ENCODE measurements at places on chromosomes 12 and 14. TPM values are rescaled to one million over a fixed set of nuclear protein-coding genes. Genes with fewer than 3 reads are reported as not detected.

- no peak for DNase-seq
These were observed 8.4 kb upstream of the CNPY2 start for GRCh38 chr12:56324206-56324605.

- peak; percentile 93 for DNase-seq
These were observed 12.7 kb downstream of the LTBP2 start for GRCh38 chr14:74599321-74599761.

GRCh38 chr12:88365403-88365802 lies 214.9 kb downstream of the KITLG start:
- DNase-seq = no peak

GRCh38 chr12:68056300-68056699 lies 67.1 kb downstream of the IFNG-AS1 start:
- DNase-seq = no peak

- no peak for DNase-seq
These were observed 114.7 kb downstream of the PRMT8 start for GRCh38 chr12:3605692-3606091.

GRCh38 chr12:56773113-56773512 lies 10.0 kb downstream of the HSD17B6 start:
- no peak for DNase-seq

DNA sequence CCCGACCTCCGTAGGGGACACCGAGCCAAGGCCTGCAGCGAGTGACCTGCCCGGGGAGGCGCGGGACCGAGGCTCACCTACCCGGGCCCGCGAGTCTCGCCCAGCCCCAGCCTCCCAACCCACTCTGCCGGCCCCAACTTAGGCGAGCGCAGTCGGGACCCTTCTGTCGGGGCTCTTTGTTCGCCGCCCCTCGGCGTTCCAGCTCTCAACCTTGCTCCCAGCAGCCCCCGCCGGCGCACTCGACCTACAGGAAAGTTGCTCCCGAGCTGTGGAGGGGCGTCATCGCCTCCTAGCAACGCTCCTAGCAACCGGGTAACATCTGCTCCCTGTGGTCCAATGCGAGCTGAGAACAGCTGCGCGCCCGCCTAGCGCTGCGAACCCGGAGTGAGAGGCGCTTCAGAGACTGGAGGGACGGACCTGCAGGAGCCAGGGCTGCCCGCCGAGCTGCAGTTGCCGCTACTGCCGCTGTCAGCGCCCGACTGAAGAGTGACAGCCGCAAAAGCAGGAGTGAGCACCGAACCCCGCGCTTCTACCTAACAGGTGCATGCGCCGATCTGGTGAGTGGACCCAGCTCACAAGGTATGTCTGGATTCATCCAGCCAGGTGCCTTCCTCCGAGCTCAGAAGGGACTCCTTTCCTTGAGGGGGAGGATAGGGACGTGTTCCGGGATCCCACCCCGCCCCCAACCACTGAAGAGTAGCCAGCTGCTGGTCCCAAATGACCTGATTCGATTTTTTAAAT lies 355.0 kb downstream of the SNAPC1 start:
- DNase-seq = peak; percentile 92

GRCh38 chr14:54147282-54147681 lies 190.7 kb upstream of the BMP4 start:
- no peak for DNase-seq

- DNase-seq = no peak
These were observed 334.0 kb upstream of the FLRT2 start for GRCh38 chr14:85195872-85196477.

- DNase-seq = peak; percentile 93
These were observed 1.0 kb upstream of the SAMD4A start for GRCh38 chr14:54565785-54566409.

DNA sequence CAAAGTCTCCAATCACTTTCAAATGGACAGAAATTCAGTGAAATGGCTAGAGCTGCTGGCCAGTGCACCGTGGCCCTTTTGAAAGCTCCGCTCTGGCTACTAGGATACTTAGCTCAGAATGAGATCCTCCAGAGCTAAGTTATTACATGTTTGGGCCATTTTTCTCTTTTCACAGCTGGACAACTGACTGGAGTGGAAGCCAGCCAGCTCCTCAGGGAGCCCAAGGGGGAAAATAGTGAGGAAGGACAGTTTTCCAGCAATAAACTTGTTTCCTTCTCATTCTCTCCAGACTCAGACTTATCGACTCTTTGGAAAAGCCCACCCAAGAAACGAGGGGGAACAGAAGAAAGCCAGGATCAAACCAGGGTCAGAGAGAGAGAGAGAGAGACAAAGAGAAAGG lies 266.0 kb downstream of the KSR2 start:
- no peak for DNase-seq

DNA sequence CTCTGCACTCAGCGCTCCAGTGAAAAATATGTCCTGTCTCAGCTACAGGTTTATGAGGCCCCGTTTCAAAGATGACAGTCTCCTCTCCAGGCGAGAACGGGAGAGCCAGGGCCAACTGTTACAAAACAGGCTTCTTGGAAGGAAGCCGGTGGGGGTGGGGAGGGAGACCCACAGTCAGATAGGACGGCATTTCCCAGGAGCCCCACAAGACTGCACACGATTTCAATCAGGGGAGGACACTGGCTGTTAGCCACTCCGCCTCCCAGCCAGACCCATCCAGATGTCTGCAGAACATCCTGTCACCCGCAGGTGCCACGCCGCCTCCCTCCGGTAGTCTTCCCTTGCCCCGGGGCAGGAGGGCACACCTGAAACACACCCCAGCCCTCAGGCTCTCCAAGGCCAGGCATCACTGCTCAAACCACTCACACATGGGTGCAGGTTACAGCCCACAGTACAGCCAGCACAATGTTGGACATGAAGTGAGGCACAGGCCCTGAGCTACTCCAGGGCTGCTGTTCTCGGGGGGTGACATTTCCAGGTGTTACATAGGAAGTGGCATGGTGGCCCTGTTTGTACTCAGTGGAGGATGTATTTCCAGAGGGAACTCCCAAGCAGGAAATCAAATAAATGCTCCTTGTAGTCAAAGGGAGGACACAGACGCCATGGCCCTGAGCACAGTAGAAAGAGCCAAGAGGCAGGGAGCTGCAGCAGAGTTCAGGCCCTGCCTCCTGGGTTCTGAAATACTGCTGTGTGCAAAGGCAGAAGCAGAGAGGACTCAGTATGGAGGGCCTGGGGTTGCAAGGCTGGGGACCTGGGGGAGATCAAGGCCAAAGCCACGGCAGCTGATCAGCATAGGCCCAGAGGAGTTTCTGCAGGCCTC lies 138.1 kb downstream of the BCL11B start:
- DNase-seq = peak; percentile 73

DNA sequence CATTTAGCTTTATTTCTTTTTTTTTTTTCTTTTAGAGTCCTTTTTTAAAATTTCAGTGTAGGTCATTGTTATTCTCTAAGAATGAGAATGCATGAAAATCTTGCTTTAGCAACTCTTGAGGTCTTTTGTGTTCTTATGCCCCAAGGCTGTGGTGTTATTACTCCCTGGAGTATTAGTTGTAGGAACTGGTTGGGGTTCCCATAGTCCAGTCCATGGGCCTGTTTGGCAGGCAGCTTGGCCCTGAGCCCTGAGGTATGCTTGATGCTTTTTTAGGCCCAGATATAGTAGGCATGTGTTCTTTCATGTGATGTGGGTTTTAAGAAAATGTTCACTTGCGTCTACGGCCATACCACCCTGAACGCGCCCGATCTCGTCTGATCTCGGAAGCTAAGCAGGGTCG lies 1.6 kb downstream of the FAM234B start:
- no peak for DNase-seq

- DNase-seq = no peak
These were observed 67.6 kb downstream of the SLC38A6 start for GRCh38 chr14:61048640-61049039.

DNA sequence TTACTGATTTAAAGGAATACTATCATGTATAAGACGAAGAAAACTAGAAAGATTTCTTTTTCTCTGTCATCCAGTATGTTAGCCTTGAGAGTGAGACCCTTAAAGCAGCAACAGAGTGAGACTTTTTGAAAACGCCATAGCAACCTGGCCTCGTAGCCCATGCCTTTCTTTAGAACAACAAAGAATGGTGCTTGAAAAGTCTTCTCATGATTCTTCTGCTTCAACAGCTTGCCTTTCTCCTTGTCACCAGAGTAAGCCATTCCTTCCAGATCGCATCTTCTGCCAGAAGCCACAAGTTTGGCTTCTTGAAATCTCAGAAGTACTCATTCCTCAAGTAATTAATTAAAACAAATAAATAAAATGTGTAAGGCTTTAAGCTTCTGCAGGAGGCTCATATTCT lies 109.3 kb downstream of the PDE3A start:
- peak; percentile 62 for DNase-seq

DNA sequence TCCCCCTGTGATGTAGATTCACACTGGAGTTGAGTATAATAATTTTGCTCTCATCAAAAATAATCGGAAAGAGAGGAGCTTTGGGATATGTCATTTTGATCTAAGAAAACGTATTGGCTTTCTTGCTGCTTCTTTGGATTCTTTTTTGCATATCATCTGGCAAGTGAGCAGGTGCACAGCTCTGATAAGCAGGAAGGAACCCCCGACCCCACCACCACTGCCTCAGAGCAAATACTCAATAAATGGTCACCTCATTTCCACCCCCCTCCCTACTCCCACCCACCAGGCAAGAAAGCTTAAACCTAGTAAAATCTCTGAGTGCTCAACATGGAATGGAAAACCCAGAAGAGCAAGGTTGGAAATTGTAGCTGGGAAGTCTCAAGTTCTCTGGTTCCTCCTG lies 49.4 kb downstream of the IFNG-AS1 start:
- DNase-seq = no peak

- DNase-seq = no peak
These were observed 26.2 kb downstream of the PLXNC1 start for GRCh38 chr12:94174576-94174975.

GRCh38 chr12:47235258-47236040 lies 155.7 kb upstream of the AMIGO2 start:
- no peak for DNase-seq

- no peak for DNase-seq
These were observed 13.5 kb upstream of the ATF1 start for GRCh38 chr12:50750366-50750765.

GRCh38 chr12:9758119-9758518 lies 2.6 kb downstream of the CD69 start:
- no peak for DNase-seq

- DNase-seq = no peak
These were observed 703.7 kb upstream of the MGAT4C start for GRCh38 chr12:86959766-86960458.

DNA sequence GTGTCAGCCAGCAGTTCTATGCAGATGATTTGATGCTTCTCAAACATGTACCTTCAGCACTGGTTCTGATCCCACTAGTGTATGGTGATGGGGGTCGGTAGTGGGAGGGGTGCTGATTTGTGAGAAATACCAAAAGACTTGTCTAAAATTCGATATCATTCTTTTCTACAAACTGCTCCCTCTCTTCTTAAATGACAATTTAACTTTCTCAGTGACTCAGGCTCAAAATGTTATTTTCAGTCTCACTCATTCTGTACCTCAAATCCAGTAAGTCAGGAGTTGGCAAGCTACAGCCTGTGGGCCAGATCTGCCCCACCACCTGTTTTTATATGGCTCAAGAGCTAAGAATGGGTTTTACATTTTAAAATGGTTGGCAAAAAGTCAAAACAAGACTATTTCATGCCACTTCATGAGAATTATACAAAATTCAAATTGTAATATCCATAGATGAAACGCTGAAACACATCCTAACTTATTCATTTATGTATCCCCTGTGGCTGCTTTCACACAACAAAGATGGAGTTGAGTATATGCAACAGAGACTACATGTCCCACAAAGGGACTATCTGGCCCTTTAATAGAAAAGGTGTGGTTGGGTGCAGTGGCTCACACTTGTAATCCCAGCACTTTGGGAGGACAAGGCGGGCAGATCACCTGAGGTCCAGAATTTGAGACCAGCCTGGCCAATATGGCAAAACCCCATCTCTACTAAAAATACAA lies 6.6 kb upstream of the NOP2 start:
- no peak for DNase-seq

DNA sequence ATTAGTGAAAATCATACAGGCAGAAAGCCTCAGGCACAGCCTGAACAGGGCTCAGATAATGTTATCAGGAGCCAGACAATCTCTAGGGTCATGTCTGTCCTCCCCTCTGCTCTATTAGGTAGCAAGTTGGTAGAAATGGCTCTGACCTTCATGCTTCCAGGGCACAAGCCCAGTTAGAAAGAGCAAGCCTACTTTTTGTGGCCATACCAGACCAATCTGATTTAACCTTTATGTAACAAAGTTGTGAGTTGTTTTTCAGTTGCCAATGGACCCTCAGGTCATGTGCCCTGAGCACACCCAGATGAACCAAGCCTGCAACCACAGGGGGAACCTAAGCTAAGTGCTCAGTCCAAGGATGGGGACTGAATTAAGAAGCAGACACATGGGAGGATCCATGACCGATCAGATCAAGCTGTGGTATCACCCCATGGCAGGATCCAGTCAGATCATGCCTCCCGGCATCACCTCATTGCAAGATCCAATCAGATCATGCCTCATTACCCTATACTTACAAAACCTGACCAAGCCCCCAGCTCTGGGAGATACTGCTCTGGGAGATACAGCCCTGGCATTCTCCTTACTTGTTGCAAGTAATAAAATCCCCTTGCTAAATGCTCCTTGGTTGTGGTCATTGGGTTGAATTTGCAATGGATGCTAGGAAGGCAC lies 18.8 kb upstream of the HIGD1C start:
- no peak for DNase-seq

Gene SPPL3
- polyA plus RNA-seq = 14.2 TPM

Gene WNT1
- polyA plus RNA-seq = 0.09 TPM

Gene KRT78
- 0.65 TPM for polyA plus RNA-seq

Gene SIX4
- 1.1 TPM for polyA plus RNA-seq

Gene KRT6C
- 0.10 TPM for polyA plus RNA-seq

Gene ACAD10
- 10.1 TPM for polyA plus RNA-seq

Gene BDKRB1
- polyA plus RNA-seq = 0.61 TPM

Gene GOLGA5
- polyA plus RNA-seq = 26.9 TPM

Gene GPR137C
- polyA plus RNA-seq = 0.59 TPM

Gene ERP27
- 1.9 TPM for polyA plus RNA-seq

Gene WSCD2
- polyA plus RNA-seq = 0.02 TPM

Gene SYT1
- 0.05 TPM for polyA plus RNA-seq

Gene RPS6KA5
- 1.1 TPM for polyA plus RNA-seq

Gene GPR68
- polyA plus RNA-seq = 7.6 TPM

Gene PCED1B
- 4.7 TPM for polyA plus RNA-seq

All from lung (tissue), 17 donors.